ENCODE measurements at places on chromosomes 11 and 22.
A peak's percentile ranks its signal among the peaks of the same experiment; 100 is the strongest.

- peak; percentile 60 for DNase-seq
These were observed 131.8 kb downstream of the UVRAG start for GRCh38 chr11:75946531-75947530.

- DNase-seq = no peak
These were observed 21.4 kb downstream of the MN1 start for GRCh38 chr22:27780161-27780575.

DNA sequence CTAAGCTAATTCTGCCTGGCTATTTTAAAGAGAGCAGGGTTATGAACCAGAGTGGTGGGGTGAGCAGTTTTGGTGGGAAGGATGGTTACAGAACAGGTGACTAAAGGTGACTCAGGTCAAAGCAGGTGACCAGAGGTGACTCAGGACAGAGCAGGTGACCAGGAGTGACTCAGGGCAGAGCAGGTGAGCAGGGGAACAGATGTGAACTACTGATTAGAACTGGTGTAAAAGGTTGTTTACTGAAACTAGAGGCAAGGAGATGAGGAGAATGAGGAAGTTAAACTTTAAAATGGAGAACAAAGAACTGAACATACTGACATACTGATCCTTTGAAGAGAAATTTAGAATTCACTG is 15.4 kb upstream of the HYLS1 start:
- no peak for DNase-seq

GRCh38 chr11:18394928-18395734 is 768 bp downstream of the LDHA start:
- peak; percentile 3 for DNase-seq

DNA sequence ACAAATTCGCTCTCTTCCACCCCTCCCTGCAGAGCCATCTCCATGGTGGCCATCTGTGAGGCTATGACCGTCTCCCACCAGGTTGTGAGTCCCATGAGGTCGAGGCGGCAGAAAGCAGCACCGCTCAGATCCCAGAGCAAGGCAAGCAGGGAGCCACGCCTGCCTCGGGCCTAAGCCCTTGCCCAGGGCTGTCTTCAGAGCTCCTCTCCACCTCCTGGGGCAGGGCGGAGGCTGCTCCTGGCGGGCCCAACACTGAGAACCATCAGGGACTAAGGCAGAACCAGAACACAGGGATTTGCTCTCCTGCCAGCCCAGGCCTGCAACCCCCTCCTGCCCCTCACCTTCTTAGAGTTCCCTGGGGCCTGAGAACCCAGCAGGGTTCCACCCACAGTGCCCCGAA is 80.9 kb upstream of the WNT11 start:
- DNase-seq = no peak

DNA sequence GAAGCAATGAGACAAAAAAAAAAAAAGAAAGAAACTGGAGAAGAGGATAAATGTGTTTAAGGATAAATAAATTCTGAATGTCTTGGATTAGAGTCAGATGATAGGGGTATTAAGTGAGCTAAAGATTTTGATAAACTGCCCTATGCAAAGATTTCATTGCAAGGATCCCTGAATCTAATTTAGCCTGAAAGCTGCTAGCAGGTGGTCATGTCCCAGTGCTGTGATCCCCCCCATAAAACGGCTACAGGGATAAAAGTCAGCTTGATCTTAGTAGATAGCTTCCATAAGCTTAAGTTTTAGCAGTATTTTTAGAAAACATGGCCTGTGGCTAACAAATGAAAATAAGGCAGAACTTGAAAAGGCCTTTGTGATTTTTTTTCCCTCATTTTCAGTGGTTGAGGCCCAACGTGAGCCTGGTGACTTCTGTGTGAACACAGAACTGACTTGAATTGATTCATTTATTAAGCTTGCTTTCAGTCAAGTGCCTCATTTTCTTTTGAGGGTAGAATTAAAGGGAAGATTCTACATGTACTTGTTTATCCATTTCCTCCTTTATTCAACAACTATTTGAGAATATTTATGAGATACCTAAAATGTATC is 44.5 kb downstream of the CD44 start:
- DNase-seq = no peak

DNA sequence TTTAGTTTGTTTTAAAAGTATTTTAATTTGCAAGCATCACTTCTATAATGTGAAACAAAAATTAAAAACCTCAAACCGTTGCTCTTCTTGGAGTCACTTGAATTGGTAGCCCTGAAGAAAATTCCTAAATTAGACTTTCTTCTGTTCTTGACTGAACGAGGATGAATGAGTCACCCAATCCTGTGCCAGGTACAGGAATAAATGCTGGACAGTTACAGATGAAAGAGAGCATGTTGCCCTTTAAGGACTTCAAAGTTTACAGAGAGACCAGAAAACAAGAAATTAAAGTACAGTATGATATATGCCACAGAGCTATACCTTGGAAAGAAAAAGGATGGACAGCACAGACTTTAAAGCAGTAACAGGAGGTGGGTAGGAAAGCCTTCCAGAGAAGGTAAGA is 41.3 kb upstream of the CXCR5 start:
- peak; percentile 41 for DNase-seq

DNA sequence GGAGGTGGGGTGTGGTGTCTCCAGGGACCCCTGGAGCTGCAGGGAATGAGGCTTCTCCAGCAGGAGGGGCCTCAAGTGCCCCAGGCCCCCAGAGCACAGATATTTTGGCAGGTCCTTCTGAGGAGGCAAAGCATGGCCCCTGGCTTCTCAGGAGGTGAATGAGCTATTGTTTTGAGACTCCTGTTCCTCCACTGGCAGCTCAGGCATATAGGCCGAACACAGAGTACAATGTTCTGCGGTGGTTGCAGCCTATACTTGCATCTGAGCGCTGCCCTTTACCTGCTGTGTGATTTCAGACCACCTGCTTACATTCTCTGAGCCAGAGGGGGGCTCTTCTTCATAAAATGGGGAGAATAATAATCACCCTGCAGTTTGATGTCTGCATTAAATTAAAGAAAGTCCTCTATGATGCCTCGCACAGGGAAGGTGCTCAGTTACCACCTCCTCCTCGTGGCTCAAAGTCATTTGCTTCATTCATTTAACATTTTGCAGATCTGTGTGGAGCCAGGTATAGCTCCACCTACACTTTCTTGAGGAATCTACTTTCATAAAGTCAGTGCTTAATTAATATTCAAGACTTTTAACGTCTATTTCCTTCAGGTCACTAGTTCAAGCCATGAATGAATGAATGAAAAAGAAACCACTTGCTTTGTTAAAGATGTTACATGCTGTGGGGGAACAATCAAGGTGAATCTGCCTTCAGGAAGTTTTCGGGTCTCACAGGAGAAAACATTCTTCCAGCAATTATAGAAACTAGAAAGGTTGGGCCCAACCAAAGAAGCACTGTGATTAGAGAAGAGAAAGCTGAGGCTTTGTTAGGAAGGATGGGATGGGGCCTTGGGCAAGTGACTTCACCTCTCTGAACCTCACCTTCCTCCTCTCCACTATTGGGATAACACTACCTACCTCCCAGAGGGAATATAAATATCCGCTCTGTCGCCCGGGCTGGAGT is 68.4 kb downstream of the ADAMTS15 start:
- DNase-seq = no peak

DNA sequence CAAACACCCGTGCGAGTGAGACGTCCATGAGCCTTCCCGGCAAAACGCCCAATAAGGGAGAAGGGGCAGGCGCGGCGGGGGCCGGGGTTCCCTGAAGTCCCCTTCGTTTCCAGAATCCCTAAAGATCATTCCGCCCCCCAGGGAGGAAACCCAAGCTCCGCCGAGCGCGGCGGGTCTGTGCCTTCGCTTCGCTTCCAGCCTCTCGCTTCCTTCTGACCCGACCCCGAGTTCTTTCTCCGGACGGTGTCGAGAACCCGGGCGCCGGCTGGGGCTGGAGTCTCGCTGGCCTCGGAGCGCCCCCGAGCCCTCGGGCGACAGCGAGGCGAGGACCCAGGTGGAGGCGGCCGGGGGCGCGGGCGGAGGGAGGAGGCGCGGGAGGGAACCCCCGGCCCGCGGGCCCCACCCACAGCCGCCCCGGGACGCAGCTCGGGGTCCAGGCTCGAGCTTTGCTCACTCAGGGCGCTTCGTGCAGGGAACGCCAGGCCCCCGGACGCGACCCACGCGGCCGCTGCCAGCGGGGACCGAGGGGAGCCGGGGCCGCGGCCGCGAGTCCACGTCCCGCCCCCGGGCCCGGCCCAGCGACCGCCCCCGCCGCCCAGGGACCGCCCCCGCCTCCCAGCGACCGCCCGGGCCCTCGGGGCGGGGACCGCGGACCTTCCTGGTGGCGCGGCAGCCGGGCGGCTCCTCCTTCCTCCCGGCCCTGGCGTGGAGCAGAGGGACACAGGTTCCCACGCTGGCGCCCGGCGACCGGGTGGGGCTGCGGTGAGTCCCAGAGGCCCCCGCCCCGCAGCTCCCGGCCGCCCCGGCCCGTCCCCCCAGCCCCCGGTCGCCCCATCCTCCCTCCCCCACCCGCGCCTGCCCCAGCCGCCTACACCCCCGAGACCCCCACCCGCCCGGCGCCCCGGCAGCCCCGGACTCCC is at the start of gene PGGHG:
Gene PGGHG (plus strand): TSS at position 649 of the 920 bp plus-strand sequence. CDS start 691 bp downstream, outside the sequence.
- DNase-seq = no peak

DNA sequence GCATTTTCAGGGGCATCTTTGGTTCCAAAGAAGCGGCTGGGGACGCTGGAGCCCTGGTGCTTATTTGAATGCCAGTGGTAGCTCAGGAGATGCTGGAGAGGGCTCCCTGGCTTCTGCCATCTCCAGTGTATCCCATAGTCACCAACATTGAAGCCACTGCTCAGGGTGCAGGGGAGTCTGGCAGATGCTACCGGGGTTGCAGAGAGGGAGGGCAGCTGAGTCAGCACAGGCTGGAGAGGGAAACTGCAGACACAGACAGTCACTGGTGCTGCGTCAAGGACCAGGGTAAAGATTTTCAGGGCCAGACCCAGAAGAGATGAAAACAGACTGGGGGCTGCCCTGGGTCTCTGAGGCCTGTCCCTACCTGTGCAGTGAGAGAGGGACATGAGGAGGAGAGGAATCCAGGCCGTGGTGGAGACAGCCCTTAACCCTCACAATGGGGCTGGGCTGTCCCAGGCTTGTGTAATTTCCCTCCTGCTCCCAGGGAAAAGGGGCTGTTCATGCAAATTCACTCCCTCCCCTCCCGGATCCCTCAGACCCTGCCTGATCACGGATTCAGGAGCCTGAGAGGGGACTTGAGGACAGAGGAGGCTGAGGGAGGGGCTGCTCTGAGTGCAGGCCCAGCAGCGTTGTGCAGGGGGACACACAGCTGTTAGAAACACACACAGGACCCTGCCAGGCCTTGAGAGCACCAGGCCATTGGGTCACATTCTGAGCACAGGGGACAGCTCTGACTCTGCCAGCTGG is 126.9 kb upstream of the GRK3 start:
- no peak for DNase-seq

DNA sequence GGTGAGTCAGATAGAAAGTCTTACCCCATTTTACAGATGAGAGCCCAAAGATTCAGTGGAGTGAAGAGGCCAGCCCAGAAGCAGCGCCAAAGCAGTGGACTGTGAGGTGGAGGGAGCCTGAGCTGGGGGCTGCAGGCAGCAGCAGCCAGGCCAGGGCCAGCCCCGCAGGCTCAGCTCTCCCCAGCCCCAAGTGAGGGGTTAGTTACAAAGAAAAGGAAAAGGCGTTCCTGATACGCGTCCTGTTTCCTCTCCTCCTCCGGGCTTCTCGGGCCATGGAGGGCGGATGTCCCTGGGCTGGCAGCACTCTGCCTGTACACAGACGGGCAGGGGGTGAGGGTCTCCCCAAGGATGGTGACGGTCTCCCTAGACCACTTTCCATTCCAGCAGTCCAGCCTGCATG is 44.9 kb downstream of the ARRB1 start:
- DNase-seq = no peak

DNA sequence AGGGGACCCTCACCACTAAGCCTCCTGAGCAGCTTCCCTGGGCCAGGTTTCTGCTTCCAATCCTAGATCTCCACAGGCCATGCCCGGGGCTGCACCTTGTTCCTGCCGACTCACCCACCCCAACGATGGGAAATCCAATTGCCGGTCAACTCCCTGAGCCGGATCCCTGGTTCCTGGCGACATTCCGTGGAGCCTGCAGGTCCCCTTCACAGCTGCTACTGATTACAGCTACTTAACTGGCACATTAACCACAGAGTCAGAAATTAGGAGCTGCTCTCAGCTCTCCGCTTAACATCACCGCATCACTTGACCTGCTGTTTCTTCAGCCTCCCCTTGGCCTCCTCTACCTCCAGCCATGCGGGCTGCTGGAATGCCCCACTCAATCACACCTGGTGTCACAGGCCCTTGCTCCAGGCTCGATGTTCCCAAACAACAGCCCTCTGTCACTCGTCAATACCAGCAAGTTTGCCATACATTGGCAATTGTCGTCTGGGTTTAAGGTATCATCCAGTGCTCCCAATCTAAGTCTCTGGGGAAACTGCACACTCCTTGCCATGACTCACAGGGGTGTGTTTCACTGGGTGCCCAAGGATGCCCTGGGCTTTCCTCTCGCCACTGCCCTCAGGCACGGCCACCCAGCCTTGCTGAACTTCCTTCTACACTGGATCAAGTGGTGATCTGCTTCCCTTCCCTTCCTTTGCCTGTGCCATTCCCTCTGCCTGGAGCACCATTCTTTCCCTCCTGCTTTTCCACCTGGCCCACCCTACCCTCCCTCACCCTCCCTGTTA is 181.0 kb downstream of the MN1 start:
- no peak for DNase-seq

DNA sequence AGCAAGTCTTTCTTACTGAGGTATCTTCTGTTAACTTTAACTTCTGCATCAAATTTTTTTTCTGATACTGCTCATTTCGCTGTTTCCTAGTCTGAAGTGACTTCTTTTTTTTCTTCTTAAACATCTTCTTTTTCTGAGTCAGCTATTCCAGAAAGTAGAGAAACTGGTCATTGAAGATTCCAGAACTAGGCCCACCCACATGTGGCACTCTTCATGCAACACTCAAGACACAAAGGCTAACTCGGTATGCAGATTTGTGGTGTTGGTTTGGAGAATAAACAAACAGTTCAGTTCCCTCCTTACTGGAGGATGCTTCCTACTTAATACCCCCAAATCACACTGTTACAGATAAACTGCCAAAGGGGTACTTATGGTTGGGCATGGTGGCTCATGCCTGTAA is 25.2 kb upstream of the MTCH2 start:
- peak; percentile 13 for DNase-seq

DNA sequence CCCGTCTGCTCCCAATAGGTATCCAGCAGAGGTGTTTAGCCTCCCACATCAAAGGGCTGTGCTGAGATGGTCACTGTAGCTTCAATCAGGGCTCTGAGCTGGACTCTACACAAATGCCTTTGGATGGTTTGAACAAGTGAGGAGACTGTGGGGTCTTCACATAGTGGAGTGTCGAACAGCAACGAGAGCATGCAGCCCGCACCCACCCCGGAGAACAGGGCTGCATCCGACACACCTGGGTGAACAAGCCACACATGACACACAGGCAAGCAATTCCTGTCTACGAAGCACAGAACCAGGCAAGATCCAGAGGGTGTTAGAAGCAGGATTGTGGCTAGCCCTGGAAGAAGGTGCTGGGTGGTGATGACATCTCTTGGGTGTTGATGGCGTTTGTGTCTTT is 58.0 kb upstream of the FGF3 start:
- DNase-seq = no peak

- DNase-seq = no peak
These were observed 51.6 kb downstream of the DGCR2 start for GRCh38 chr22:19070397-19071169.

- peak; percentile 93 for DNase-seq
These were observed 21.4 kb downstream of the CREB3L1 start for GRCh38 chr11:46298699-46299433.

Measured in IMR-90 (cell line).